ENCODE measurements at places on chromosomes 6 and 20.

DNA sequence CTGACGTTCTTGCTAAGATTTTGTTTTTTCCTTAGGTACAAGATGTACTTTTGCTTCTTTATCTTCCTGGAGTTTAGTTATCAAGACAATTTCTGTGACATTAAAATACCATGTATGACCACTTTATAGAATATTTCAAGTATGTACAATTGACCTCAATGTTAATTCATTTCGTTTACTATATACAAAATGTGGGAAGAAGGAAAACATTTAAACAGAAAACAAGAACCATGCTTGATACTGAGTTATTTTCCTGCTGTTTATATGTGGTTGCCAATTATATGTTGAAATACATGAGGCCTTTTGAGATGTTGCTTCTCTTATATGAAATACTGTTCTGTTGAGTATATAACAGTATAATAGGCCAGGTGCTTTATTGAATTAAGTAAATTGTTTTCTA is 184.3 kb downstream of the JARID2 start:
- DNase-seq = no peak

DNA sequence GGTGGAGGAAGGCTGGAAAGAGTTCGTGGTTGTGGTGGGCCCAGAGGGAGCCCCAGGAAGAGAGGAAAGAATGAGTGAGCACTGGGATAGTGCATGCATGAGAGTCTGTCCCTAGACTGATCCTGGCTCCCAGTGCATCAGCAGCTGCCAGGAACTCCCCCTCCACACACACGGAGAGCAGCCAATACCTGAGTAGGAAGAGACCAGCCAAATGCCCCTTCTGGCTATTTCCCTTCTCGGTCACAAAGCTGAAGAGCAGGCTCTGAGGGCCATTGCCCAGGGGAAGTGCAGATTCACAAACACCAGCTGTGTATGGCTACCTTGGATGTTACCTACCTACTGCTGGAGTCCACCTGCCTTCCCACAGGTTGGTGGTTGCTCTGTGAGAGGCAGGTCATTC is 45.1 kb downstream of the GABRR2 start:
- no peak for DNase-seq

GRCh38 chr20:47708140-47708807 is 77.0 kb downstream of the SULF2 start:
- DNase-seq = no peak

GRCh38 chr6:1297746-1298145 is 14.2 kb upstream of the FOXQ1 start:
- DNase-seq = peak; percentile 32

DNA sequence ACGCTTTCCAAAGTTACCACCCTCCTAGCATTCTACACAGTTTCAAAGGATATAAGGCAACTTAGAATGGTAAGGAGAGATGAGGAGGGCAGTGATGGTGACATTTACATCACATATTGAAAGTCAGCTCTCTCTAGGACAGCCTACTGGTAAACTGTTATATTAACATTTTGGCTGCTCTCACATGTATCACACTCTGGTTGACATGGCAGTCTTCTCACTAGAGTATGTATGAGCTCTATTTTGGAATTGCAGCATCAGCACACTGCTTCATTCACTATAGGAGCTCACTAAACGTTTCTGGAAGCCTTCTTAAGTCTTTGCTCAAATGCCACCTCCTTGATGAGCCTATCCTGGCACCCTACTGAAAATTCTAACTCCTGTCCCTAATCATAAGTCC is 135.7 kb upstream of the ENPP5 start:
- no peak for DNase-seq

DNA sequence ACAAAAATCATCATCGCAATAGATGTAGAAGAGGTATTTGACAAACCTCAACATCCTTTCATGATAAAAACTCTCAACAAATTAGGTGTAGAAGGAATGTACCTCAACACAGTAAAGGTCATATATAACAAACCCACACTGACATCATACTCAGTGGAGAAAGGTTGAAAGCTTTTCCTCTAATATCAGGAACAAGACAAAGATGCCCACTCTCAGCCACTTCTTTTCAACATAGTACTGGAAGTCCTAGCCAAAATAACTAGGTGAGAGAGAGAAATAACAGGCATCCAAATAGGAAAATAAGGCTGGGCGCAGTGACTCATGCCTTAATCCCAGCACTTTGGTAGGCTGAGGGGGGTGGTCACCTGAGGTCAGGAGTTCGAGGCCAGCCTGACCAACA is 95.8 kb downstream of the ZDHHC14 start:
- no peak for DNase-seq

- DNase-seq = no peak
These were observed 498.8 kb downstream of the CDKAL1 start for GRCh38 chr6:21033084-21033483.

- no peak for DNase-seq
These were observed at the start of gene IP6K3 for GRCh38 chr6:33746651-33747100. Gene IP6K3, minus strand, starts transcription at chr6:33746905. Its CDS starts 11,429 bp downstream, at chr6:33735476.

DNA sequence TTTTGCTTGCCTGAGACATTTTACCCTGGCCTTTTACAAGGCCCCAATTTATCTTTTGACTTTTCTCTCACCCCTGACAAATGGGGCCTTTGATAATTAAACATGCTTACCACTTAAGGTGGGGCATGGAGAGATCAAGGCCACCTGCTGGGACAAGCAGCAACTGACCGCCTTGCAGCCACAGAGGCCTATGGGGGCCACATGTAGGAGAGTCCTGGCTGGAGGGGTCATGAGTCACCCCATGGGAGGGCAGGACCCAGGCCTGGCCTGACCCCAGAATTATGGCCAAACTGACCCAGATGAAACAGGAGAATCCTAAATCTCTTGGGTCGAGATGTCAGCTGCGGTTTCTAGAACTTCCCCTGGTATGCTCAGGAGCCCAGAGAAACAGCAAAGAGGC is 8.5 kb upstream of the OCSTAMP start:
- DNase-seq = no peak

DNA sequence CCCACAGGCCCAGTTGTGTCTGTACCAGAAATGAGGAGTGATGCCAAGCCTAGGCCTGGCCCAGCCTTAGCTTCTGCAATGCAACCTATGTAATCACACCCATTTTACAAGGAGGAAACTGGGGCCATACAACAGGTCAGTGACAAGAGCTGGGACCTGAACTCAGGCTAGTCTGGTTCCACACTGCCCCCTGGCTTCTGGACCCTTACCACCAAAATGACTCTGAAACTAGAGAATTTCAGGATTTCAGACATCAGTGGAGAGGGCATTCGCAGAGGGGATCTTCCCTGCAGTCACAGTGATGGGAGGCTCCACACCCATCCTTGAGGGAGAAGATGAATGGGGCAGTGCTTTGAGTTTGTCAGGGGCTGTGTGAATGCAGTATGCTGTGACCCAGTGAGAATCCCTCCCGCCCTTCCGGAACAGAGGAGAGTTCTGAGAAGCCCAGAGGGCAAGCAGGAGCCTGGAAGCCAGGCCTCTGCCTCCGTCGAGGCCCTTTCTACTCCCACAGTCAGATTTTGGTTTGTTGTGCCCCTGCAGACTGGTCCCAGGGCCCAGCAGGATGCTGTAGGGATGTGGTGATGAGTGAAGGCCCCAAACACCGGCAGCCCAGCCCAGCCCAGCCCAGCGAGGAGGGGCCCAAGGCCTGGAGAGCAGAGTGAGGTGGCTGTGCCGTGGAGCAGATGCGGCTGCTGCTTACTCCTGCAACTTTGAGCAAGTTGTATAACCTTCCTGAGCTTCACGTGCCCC is 48.1 kb upstream of the MYL9 start:
- no peak for DNase-seq

DNA sequence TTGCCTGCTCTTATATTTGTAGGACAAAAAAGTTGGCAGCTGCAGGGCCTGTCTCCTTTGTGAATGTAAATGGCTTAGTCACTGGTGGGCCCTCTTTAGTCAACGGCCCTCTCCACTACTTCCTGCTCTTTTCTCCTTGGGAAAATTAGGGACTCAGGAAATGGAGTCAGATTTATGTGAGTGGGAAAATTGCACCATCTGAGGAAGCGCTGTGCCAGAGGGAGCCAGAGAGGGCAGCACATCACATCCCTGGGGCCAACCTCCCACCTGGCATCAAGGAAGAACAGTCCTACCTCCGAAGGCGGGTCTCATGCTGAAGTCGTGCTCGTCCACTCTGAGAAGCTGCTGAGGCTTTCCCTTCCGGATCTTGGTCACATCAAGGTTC is 15.6 kb downstream of the GABRR2 start:
- no peak for DNase-seq

GRCh38 chr20:47189060-47189459 is 167.4 kb downstream of the ZMYND8 start:
- no peak for DNase-seq

DNA sequence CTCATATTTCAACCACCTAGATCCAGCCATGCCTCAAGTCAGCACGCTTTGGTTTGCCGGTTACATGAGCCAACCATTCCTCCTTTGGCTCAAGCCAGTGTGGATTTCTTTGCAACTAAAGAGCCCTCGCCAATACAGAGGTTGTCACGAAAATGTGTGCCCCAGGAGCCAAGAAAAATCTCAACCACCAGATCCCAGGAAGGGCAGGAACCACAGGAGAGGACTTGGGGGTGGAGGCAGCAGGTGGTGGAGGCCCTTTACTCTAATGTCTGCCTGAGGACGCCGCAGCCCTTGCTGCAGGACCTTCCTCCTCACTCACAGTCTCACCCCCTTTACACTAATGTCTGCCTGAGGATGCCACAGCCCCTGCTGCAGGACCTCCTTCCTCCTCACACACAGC is 144.8 kb upstream of the PHACTR3 start:
- DNase-seq = no peak

GRCh38 chr20:51586005-51586440 is 43.5 kb upstream of the NFATC2 start:
- peak; percentile 55 for DNase-seq

DNA sequence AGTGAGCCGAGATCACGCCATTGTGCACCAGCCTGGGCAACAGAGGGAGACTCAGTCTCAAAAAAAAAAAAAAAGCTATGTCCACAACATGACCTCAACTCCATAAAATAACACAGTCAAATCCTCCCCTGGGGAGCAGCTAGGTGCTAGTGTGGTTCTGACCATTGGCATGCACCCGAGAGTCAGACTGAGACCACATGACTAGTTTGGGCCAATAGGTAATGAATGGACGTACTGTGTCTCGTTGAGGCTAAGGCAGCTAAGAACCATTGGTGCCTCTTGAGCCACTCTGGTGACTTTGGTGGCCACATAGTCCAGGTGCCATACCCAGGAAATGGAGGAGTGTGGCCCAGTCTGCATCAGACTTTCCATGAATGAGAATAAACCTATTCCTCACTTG is 40.3 kb downstream of the ATP9A start:
- DNase-seq = no peak

- DNase-seq = no peak
These were observed 297.9 kb upstream of the SOX4 start for GRCh38 chr6:21295506-21296240.

DNA sequence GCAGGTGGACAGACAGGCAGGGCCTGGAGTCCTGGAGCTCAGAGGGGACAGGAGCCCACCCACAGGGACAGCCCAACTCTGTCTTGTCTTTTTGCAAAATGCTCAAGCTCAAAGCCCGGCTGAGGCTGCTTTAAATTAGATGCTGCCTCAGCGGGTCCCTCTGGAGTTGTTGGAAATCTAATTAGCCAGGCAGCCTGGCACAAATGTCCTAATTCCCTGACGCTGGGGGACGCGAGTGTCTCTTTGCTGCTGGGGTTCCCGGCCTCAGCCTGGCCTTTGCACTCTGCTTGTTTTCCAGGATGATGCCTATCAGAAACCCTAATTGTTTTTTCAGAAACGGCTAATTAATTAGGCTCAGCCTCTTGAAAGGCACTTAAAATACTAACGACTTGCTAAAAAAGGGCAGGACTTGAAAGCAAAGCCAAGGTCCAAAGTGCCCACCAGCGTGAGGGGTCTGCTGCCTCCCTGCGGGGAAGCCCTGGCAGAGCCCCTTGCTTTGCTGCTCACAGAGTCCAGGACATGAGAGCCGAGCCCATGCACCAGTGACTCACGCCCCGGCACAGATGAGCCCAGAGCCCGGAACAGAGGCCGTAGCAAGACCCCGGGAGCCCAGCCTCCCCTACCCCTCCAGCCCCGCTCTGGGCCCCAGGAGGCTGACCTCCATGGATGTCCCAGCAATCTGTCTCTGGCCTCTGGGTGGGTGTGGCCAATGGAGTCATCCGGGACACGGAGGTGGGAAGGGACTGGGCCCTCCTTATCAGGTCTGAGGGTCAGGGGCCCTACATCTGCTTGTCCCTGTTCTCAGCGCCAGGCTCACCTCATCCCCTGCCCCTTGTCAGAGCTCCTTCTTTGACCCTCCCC is 46.0 kb upstream of the BHLHE23 start:
- DNase-seq = no peak

GRCh38 chr6:8983202-8983688 is 547.9 kb upstream of the SLC35B3 start:
- DNase-seq = peak; percentile 2

GRCh38 chr6:47179286-47179685 is 130.4 kb downstream of the TNFRSF21 start:
- no peak for DNase-seq

DNA sequence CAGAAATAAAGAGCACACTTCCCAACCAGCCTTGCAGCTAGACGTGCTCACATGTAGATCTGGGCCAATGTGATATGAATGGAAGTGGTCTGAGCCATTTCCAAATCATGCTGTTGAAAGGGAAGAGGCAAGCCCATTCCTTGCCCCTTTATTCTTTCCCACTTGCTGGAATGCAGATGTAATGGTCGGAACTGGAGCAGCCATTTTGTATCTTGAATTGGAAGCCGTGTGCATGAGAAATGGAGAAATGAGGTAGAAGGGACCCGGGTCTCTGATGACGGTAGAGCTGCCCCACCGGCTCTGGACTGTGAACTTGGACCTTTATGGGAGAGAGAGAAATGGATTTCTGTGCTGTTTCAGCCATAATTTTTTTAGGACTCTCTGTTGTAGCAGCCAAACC is 54.8 kb upstream of the STX16 start:
- no peak for DNase-seq

GRCh38 chr6:144951730-144952437 is 666.7 kb downstream of the UTRN start:
- no peak for DNase-seq

DNA sequence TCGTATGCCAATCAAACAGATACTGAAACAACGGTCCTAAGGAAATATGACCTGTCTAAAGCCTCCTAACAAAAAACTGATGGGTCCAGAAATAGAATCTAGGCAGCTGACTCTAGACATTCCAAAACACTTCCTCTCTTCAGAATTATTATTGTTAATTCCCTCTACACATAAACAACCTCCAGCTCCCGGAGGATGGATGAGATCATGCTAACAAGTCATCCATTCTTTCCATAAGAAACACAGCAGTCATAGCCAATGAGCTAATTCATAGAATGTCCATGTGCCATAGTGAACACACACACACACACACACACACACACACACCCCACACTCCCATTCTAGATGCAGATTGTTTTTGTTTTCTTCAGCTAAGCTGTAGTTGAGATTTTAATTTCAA is 44.3 kb downstream of the HDGFL1 start:
- DNase-seq = peak; percentile 61

- DNase-seq = no peak
These were observed 416 bp downstream of the RSPH4A start for GRCh38 chr6:116616737-116617053.

- DNase-seq = peak; percentile 49
These were observed 22.5 kb upstream of the HFE start for GRCh38 chr6:26064619-26065257.

GRCh38 chr20:60474385-60474910 is 516.2 kb downstream of the CDH26 start:
- DNase-seq = no peak

All from amniotic stem cell (primary cell).